ENCODE measurements at places on chromosomes 12 and 14. TPM values are rescaled to one million over a fixed set of nuclear protein-coding genes. Genes with fewer than 3 reads are reported as not detected.

The SLC8A3 gene
- under 0.01 TPM for total RNA-seq

The POTEM gene
- not detected for total RNA-seq

The KRT7 gene
- 8.7 TPM for total RNA-seq

The B3GNT4 gene
- total RNA-seq: not detected

The SLC17A8 gene
- not detected for total RNA-seq

The FBXO34 gene
- 21.7 TPM for total RNA-seq

The INHBC gene
- total RNA-seq: not detected

The INF2 gene
- 74.6 TPM for total RNA-seq

The OTUB2 gene
- 2.8 TPM for total RNA-seq

The BDKRB2 gene
- total RNA-seq: 67.2 TPM

The CTSG gene
- not detected for total RNA-seq

The PRB2 gene
- not detected for total RNA-seq

All from smooth muscle cell of trachea (primary cell).